ENCODE measurements at places on chromosomes 3 and 15. TPM values are rescaled to one million over a fixed set of nuclear protein-coding genes. Genes with fewer than 3 reads are reported as not detected.
A peak's percentile ranks its signal among the peaks of the same experiment; 100 is the strongest.

- DNase-seq: no peak
These were observed 137.5 kb upstream of the FOXB1 start for GRCh38 chr15:59866642-59867041.

DNA sequence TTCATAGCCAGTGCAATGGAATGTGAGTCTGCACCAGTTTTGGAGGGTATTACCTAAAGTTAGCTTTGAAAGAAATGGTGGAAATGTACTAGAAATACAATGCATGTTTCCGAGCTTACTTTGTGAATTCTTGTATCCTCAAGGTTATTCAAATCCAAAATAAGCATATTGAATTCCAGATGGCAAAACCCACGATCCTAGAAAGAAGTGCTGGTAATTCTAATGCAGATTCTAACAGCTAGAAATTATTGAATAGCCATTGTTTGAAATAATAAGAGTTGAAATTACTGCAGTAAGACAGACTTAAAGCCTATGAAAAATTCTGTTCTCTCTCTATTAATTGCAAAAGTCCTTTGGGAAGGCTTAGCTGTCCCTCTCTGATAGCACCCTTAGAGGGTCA lies 258.4 kb downstream of the CHL1 start:
- DNase-seq: no peak

- no peak for DNase-seq
These were observed 1146.6 kb downstream of the ROBO1 start for GRCh38 chr3:78621061-78621716.

- no peak for DNase-seq
These were observed 196.8 kb upstream of the LPP start for GRCh38 chr3:187957165-187957581.

DNA sequence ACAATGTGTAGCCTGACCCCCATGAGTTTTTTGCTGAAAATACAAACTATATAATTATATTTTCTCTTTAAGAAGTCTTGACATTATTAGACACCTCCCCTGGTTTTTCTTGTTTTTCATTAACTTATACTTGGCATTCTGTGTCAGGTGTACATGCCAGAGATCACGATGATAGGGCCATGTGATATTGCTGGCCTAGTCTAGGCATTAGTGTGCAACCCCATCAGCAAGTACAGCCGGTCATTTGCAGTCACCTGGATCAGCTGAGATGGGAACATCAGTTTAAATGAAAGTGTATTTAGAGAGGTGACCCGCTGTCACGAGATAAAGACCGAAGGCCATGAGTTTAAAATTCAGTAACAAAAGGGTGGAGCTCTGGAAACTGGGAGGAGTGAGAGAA lies 12.6 kb upstream of the SPPL2A start:
- DNase-seq: no peak

DNA sequence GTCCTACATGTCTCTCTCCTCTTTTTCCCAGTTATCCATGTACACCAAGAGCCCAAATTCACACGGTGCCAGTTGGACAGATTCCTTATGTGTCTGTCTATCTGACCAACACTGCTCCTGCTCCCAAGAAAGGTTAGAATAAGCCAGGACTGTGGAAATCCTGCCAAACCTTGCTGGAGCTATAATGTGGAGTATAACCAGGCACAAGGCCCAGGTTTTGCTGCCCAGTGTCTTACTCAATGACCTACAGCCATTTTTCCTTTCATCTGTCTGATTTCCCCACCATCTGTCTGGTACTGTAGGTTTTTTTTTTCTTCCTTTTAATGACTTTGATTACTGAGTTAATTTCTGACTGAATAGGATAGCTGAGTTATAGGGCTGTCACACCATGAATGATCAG lies 26.5 kb upstream of the MINDY4B start:
- DNase-seq: no peak

- no peak for DNase-seq
These were observed 233.5 kb upstream of the ST8SIA2 start for GRCh38 chr15:92159906-92160841.

DNA sequence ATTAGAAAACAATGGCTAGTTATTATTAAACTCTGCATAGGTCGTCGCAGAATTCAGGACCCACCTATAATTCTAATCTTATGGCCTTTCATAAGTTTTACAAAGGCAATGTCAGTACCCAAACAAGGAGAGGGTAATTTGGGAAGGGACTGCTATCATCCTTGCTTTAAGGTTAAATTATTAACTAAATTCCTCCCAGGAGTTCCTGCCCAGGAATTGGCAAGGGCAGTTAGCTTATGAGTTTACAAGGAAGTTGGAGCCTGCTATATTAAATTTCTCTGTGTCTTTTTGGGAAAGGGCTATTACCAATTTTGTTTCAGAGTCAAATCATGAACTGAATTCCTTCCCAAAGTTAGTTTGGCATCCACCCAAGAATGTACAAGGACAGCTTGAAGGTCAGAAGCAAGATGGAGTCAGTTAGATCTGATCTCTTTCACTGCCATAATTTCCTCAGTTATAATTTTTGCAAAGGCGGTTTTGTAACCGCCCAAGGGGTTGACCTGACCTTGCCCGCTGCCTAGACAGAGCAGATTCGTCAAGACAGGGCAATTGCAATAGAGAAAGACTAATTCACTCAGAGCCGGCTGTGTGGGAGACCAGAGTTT lies 45.3 kb upstream of the LHFPL4 start:
- no peak for DNase-seq

DNA sequence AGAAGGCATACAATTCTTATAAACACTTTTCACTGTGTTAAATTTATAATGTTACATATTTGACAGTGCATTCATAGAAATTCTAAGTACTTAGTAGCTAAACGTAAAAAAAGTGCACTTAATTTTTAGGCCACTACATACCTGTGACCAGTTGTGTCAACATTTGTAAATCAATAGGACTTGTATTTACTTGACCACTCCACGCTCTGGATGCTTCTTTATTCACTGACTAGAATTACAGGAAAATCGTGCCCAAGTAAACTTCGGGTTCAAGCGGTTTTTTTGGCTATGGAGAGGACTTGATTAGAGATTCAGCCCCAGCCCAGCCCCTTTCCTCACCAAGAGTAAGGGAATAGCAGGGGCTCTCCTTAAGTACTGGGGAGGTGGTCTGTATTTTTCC lies 21.8 kb downstream of the WDR53 start:
- DNase-seq: no peak

- no peak for DNase-seq
These were observed 11.4 kb downstream of the C15orf40 start for GRCh38 chr15:82999905-83000671.

GRCh38 chr3:106552351-106553043 lies 683.7 kb upstream of the CBLB start:
- no peak for DNase-seq

- no peak for DNase-seq
These were observed 68.1 kb upstream of the NMNAT3 start for GRCh38 chr3:139745831-139746230.

DNA sequence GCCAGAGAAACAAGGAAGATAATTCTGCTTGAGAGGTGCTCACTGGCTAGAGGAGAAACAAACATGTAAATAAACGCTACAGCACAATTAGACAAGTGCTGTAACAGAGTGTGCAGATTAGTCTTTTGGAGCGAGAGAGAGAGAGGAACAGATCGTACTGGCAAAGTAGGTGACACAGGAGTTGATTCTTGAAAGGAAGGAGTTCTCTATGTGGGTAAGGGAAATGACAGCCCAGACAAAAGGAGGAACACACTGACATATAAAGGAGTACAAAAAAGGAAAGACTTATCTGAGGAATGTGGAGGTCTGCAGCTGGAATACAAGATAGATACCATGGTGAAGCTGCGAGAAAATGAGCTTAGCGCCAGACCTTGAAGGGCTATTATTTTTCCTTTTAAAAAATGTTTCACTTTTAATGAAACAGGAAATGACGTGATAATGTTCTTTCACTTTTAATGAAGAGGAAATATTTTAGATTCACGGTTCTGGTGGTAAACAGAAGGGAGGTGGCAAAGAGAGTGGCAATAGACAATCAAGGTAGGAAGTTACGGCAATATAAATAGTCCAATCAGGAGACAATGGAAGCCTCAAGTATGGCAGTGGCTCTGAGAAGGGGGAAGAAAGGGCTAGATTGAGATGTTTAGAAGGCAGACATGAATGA lies 202.9 kb downstream of the VPS13C start:
- DNase-seq: no peak

DNA sequence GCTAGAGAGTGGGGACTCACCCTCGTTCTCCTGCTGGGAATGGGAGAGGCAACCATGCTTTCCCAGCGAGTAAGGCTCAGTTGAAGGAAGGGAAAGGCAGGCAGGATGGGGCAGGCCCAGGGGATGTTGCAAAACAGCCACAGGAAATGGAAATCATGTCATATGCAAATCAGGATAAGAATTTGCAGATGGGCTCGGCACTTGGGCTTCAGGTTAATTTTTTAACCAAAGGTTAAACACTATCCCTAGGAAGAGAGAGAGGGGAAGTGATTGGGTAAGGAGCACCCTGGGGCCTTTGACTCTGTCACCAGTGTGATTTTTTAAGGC lies 14.6 kb upstream of the PLA2G4E start:
- DNase-seq: peak; percentile 41

GRCh38 chr3:128021768-128022372 lies 30.4 kb upstream of the SEC61A1 start:
- no peak for DNase-seq

DNA sequence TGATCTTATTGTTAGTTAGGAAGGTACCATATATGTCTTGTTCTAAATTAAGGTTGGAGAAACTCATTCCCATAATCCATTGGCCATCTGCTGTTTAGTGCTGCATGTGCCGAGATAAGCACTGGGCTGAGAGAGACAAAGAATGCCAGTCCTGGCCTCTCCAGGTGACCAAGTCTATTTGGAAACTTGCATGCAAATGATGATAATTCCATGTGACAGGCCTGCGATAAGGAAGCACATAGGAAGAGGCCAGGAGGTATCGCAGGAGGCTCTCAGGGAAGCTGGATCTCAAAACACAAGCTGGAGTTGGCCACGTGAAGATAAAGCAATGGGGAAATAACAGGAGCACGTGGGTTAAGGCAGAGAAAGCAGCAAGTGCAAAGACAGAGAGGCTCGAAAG lies 39.7 kb downstream of the MYO5C start:
- DNase-seq: no peak

DNA sequence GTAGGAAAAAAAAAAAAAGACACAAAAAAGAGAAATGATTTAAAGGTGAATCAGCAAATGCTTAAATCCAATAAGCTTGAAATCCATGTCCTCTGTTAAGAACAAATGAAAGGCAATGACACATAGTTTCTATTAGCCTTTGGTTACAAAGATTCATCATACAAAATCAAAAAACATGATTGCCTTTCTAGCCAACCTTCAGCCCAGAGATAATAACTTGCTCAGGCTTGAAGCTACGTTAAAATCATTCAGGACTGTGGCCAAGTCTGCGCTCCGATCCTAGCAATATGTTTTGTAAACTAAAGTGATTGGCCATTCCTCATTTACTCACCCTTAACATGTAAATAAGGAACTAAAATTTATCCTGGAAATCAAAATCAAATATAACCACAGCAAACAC lies 556.7 kb downstream of the FGF12 start:
- DNase-seq: no peak

DNA sequence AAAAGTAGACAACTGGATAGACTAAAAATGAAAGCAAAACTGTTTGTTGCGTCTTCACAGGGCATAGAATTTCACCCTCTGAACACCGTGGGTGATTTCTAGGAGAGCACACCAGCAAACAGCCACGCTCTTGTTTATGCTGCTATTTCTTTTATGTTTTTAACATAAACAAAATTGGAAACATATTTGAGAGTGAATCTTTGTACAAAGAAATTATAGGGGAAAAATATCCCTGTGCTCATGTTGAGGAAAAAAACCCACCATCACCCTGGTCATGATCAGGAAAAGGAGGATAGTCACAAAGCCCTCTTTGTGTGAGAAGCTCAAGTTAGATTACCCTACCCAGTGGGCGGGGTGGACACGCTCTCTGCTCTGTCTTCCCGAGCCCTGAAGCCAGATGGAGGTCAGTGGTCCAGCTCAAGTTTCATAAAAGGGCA lies 313.3 kb downstream of the SATB1 start:
- no peak for DNase-seq

GRCh38 chr3:19547665-19548464 lies 386.2 kb downstream of the EFHB start:
- no peak for DNase-seq

The RARRES1 gene
- total RNA-seq: 8.2 TPM

The TF gene
- 1.1 TPM for total RNA-seq

The MAGEL2 gene
- 0.80 TPM for total RNA-seq

Data from transverse colon (tissue), 4 donors.